ENCODE measurements at places on chromosomes 6 and 20.

DNA sequence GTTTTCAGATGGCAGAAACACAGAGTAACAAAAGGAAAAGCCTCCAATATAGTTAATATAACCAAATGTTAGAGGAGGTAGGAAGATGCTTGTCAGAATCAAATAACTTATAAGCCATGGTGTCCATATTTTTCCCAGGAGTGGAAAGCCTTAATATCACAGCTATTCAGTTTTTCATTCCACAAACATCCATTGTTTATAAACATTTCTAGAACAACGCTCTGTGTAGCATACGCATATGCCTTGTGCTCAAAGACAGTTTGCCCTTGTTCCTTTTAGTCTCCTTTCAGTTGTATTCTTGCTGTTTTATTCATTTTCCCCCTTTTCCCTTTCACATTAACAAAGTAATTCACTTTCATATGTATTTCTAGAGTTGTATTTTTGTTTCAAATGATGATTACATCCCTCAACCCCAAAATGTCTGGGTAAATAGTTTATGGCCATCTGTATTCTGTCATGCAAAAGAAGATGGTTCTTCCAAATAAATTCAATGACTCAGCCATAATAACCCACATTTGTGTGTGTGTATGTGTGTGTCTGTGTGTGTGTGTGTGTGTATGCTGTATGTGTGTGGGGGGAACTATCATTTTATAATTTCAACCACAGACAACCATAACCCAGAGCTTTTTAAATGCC lies 455.7 kb upstream of the SOX4 start:
- no peak for DNase-seq

- DNase-seq = no peak
Observed at GRCh38 chr6:118704915-118705314, 53.5 kb upstream of the CEP85L start.

- no peak for DNase-seq
Observed at GRCh38 chr6:127073222-127073621, 45.2 kb upstream of the RSPO3 start.

DNA sequence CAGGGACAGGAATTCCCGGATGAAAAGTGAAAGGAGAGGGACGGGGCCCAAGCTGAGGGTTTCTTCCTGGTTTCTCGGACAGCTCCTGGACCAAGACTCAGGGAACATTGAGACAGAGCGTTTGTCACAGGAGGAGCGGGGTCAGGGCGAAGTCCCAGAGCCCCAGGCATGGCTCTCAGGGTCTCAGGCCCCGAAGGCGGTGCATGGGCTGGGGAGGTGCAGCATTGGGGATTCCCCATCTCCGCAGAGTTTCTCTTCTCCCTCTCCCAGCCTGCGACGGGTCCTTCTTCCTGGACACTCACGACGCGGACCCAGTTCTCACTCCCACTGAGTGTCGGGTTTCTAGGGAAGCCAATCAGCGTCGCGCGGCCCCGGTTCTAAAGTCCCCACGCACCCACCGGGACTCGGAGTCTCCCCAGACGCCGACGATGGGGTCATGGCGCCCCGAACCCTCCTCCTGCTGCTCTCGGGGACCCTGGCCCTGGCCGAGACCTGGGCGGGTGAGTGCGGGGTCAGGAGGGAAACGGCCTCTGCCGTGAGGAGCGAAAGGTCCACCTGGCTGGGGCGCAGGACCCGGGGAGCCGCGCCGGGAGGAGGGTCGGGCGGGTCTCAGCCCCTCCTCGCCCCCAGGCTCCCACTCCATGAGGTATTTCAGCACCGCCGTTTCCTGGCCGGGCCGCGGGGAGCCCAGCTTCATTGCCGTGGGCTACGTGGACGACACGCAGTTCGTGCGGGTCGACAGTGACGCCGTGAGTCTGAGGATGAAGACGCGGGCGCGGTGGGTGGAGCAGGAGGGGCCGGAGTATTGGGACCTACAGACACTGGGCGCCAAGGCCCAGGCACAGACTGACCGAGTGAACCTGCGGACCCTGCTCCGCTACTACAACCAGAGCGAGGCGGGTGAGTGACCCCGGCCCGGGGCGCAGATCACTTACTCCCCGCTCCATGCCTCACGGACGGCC lies 54.6 kb upstream of the POLR1H start:
- no peak for DNase-seq

DNA sequence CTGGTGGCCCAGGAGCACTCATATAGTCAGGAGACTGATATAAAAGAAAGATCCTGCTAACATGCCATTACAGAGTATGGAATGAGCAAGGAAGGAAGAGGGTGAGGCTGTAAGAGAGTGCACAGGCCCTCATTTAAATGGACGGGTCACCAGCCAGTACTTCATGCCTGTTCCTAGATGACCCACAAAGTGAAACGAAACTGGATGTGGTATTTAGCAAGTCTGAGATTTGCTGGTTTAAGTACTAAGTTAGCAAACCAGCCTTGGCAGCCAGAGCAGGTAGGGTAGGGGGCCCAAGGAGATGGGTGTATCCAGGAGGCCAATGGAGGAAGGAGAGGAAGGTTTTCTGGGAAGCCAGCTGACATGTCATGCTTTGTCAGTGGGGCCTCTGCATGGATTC lies 15.9 kb downstream of the NT5E start:
- DNase-seq = no peak

DNA sequence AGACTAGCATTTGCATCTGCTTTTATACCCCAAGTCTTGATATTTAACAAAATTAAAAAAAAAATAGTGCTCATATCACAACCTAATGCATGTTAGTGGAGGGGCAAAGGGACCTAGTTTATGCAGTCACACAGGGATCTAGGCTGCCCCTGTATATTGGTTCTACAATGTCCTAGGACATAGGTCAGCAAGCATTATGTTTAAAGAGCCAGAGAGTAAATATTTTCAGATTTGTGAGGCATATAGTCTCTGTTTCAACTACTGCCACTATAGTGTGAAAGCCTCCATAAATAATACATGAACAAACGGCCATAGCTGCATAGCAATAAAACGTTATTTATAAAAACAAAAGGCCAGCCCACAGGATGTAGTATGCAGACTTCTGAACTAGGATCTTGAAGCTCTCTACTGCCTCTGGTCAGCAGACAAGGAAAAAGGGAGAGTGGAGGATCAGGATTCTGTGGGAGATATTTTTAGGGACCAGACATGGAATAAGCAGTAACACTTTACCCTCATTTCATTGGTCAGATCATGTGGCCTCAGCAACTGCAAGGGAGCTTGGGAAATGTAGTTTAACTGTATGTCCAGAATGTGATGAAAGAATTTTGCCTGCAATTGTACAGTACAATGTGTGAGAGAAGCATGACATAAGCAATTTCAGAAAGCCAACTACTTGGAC lies 414.2 kb upstream of the SPTLC3 start:
- no peak for DNase-seq

- no peak for DNase-seq
Observed at GRCh38 chr6:134464690-134465411, 146.9 kb upstream of the SGK1 start.

All from stimulated activated CD4-positive, alpha-beta T cell treated with anti-CD3 and anti-CD28 coated beads, Interleukin-12 subunit alpha, Interleukin-12 subunit beta, amount 100 ng/mL, for 24 hours (primary cell).